ENCODE measurements at places on chromosomes 6 and 20.

- DNase-seq: no peak
Measured at GRCh38 chr6:53858913-53859312, 64.1 kb downstream of the LRRC1 start.

DNA sequence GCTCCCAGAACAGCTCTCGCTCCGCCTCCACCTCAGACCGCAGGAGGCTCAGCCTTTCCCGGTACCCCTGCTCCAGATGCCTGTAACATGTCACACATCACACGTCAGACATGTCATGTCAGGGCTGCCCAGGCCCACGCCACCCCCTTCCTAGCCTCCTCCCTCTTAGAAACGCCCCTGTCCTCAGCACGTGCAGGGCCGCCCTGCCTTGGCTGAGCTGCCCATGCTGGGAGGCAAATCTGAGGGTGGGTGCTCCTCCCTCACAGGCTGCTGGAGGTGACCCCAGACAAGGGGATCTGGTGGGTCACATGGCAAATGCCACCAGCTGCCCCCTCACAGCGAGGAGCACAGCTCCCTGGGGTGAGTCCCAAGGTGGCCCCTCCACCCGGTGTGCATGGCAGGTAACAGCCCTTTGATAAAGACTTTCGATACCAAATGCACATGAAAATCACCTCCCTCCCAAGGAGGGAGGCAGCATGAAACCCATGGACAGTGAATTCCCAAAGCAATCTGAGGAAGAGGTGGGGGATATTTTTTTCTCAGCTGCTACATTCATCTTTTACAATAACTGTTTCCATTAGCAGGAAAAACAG, 84.1 kb downstream of the GINS1 start:
- no peak for DNase-seq

- DNase-seq: peak; percentile 43
Measured at GRCh38 chr6:143536866-143537691, 25.6 kb upstream of the FUCA2 start.

GRCh38 chr20:25308083-25308491, 60.2 kb downstream of the PYGB start:
- no peak for DNase-seq

GRCh38 chr6:83113258-83113657, 45.8 kb downstream of the DOP1A start:
- DNase-seq: no peak

DNA sequence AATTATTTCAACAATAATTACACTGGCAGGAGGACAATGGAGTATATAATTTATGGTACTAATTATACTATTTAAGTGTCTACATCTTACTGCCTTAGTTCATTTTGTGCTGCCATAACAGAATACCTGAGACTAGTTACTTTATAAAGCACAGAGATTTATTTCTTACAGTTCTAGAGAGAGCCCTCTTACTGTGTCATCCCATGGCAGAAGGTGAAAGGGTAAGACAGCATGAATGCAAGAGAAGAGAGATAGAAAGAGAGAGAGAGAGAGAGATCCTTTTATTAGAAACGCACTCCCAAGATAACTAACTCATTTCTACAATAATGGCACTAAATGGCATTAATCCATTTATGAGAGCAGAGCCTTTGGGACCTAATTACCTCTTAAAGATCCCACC, 314.7 kb downstream of the EPM2A start:
- DNase-seq: no peak

DNA sequence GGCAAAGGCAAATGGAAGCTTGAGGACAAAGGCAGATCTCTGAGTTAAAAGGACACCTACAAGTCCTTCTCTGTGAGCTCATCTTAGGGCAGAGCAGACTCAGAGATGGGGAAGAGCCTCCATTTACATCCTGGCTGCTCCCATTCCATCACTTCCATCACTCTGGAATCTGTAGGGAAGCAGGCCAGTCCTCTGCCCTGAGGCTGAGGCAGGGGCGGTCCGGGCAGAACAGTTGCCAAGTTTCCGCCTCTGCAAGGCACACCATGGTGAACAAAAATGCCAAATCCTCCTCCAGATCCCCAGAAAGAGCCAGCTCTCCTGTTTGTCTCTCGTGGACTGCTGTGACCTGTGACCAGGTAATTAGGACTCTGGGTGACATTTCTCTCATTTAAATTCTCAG, 209.6 kb upstream of the SSTR4 start:
- DNase-seq: no peak

DNA sequence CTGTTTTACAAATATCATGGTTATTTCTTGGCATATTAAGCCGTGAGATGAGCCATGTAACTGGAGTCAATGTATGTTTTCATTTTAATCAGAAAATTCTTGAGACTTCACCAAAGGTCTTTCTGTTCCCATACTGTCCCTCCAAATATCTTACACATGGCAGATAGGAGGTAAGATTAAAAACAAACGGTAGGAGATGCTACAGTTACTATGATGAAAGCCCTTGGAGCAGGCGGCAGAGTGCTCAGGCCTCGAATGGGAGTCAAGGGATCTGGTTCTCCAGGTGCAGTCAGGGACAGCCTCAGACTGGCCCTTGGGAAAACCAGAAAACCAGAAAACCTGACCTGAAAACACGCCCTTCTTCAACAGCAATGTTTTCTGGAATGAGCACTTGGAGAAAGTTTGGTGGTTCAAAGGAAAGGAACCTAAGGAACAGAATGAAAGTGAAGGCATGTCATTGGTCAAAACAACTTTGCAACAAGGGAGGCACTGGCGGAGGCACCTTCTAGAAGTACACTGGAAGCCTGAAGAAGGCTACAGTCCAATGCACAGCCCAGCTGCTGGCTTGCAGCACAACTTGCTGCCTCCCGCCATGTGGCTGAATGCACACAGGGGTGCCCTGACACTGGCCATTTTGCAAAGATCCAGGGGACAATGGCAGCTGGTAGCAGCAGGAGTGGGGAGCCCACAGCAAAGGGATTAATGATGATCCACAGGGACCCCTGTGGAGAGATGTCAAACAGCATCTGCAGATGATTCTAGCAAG, 17.4 kb upstream of the FOXO3 start:
- DNase-seq: no peak

- DNase-seq: no peak
Measured at GRCh38 chr6:97405818-97406409, 122.9 kb upstream of the MMS22L start.

- no peak for DNase-seq
Measured at GRCh38 chr20:5044075-5044620, 42.8 kb upstream of the SLC23A2 start.

DNA sequence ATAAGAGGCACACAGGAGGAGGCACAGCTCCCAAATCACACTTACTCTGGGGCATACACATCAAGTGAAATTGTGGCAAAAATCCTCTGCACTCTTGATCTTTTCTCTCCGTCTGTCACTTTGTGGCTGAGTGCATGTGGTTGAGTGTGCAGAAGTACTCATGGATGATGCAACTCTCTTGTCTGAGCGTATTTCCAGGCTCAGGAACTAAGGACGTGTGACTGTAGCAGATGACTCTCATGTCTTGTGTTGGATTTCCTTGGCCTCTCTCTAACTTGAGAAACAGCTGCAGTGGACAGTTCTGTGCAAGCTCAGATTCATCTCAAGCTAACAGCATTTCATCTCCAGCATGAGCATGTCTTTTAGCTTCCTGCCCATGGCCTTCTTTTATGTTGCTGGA, 245.4 kb upstream of the FLRT3 start:
- no peak for DNase-seq

DNA sequence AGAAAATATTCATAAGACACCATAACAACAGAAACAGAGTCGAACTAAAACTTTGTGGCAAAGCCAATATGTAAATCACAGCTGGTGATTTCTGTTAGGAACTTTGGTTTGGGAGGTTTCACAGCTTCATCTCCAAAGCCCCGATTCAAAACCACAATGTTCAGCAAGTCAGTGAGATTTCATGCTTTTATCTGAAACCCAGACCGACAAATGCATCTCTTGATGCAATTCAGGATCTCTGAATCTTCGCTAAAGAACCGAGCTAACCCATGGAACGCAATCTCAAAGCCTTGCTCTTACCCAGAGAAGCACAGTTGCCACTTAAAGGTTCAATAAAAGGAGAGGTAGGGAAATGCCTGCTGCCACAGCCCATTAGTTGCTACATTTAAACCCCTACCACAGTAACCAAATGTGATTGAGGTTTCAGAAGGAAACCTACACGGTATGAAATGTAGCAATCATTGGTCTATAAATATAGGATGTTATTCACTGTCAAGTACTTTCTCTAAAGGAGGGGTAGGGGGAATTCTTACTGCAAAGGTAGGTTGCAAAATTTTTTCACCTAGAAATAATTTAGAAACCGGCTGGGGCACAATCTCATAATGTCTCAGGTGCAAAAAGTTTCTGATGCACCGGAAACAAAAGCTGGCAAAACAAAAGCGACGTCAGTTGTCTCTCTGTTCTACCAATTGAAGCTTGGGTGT, 381.0 kb upstream of the ARID1B start:
- DNase-seq: no peak

DNA sequence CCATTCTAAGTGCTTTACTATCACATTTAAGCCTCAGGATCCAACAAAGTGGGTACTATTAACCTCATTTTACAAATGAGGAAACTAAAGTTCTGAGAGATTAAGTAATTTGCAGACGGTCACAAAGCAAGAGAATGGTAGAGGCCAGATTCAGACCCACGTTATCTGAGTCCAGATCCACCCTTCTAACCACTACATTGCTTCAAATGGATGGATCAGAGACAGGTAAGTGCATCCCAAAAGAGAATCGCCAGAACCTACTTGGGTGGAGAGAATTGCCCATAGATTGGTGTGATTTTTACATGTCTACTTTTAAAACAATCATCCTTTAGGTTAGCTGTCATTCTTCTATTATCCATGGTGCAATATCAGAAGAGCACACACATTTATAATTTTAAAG, 7.1 kb downstream of the MAN1A1 start:
- no peak for DNase-seq

DNA sequence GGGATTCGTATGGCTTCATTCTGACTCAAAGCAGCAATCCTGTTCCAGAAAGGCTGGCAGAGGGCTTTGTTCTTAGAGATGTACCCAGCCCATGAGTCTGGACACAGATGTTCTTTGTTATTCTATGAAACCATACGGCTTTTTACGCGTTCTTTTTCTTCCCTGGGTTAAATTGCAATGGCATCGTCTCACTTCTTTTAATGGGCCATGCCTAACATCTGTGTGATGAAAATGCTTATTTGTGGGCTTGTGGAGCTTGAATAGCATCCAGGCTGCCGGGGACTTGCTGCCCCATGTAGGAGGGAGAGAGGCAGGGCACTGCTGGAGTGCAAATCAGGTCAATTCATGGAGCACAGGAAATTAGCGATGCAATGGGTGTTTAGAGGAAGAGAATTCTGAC, 19.4 kb downstream of the FAM50B start:
- DNase-seq: no peak

GRCh38 chr20:32681175-32682084, 7.7 kb upstream of the C20orf203 start:
- no peak for DNase-seq

DNA sequence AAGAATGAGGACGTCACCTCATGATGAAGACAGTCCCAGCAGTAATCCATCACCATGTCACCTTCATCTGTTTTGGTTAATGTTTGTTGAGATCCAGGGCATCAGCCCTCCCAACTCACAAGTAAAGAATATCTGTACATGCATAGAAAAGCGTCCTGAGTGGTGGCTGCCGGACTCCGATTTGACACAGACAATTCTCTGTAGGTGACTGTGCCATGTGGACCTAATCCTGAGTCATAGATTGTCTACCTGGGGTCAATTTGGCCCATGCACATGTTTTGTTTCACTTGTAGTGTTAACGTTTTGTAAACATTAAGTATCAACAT, 168.4 kb upstream of the UST start:
- no peak for DNase-seq

- no peak for DNase-seq
Measured at GRCh38 chr20:56187534-56188165, 60.9 kb upstream of the MC3R start.

DNA sequence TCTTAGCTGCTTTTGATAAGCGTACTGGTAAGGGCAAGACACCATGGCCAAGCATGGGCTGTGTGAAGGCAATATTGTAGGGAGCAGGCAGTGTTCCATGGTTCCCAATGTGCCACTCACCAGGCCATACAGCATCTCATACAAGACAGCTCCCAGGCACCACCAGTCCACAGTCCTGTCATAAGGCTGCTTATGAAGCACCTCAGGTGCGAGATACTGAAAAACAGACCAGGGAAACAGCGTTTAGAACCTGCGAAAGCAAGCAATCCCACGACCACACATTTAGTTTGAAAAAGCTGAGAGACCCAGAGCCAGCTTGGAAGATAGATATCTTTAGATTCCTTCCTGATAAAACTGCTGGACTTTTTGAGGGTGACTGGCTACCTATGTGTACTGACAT, 119.1 kb upstream of the SLC2A12 start:
- DNase-seq: no peak

- DNase-seq: no peak
Measured at GRCh38 chr6:157716251-157716995, 106.6 kb upstream of the SNX9 start.

DNA sequence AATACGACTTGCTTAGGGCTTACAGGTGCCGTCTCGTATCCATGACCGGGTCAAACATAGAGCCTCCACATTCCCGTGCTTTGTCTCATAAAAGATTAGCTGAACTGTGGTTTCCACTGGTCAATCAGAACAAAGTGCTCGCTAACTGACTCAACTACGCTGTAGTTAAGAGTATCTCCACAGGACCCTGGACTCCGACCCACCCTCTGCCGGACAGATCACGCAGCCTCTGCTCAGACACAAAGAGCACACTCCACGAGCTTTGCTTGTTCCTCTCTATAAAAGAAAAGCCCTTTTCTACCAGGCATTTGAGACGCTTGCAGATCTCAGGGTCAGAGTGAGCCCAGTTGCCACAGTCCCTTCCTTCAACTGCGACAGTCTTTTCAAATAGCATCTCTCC, 298.7 kb upstream of the CDH4 start:
- no peak for DNase-seq

DNA sequence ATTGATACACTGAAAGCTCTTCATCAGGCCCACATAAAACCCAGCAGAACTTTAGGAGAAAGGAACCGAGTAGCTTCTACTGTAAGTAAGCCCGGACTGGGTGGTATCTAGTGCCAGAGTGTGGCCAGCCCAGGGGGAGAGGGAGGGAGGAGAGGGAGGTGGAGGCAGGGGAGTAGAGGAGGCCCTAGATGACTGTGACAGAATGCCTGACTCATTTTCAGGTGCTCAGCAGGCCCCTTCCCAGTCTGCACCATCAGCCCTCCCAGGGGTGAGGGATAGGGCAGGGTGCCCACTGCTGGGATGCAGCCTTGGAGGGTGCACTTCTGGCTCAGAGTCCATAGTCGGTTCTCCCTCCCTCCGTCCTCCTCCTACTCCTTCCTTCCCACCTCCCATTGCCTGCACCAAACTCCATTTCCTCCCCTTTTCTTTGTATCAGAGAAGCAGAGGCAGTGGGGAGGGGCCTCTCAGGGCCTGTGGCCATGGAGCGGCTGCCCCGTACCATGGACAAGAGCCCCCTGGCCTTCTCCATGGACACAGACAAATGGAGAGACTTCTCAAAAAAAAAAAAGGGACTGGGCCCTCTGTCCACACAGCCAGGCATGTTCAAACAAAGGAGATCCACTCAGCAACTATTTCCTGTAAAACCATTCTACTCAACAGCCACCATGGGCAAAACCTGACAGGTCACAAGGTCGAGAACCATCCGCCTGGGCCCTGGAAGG, 184.9 kb upstream of the SNX9 start:
- DNase-seq: no peak

GRCh38 chr6:109383438-109383940, 1.2 kb upstream of the CD164 start:
- no peak for DNase-seq

GRCh38 chr20:4929686-4930397, 71.5 kb downstream of the SLC23A2 start:
- DNase-seq: no peak

- DNase-seq: no peak
Measured at GRCh38 chr20:37492945-37493344, 28.1 kb upstream of the NNAT start.

All from activated T-cell treated with anti-CD3 and anti-CD28 coated beads for 1 hour (primary cell).